Activated T-cell treated with anti-CD3 and anti-CD28 coated beads, Interleukin-2, amount 50 U/mL, for 24 hours (primary cell): ENCODE measurements at places on chromosomes 3 and 15.

DNA sequence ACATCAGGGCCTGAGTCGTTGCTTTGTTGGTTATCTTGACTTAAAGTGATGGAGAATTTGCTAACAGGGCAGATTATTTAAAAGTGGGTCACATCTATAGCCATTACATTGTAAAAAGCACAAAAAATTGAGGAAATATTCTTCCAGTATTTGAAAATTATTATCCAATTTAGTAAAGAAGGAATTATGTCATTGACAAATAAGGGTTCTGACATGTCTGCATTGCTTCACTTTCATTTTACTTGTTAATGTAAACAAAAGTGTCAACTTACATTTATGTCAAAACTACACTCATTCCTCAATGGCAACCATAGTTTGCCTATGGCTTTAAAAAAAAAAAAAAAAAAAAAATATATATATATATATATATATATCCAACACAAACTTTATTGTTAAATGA is 3.4 kb upstream of the PARP14 start:
- no peaks in the 10 kb centered on the region for H3K27me3 ChIP-seq
- no peak for DNase-seq
- no peak overlapping the region for H3K4me3 ChIP-seq

DNA sequence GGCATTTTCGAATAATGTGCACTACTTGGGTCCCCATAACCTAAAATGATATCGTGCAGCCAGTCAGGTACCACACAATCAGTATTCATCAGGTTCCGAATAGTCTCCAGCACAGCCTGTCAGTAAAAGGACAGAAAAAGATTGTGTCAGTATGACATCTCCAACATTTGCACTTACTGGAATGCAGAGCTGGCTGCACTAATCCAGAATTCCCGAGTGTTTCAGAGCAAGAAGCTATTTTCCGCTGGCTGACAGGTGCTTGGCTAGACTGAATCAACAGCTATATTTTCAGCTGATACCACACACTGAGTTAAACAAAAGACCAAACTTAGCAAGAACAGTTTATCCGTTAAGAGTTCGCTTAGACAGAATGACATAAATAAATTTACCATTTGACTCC is 68.8 kb downstream of the AQR start:
- H3K4me3 ChIP-seq = no peak overlapping the region
- H3K27ac ChIP-seq = no peak overlapping the region
- H3K27me3 ChIP-seq = no peaks in the 10 kb centered on the region
- H3K4me1 ChIP-seq = no peaks in the 10 kb centered on the region

DNA sequence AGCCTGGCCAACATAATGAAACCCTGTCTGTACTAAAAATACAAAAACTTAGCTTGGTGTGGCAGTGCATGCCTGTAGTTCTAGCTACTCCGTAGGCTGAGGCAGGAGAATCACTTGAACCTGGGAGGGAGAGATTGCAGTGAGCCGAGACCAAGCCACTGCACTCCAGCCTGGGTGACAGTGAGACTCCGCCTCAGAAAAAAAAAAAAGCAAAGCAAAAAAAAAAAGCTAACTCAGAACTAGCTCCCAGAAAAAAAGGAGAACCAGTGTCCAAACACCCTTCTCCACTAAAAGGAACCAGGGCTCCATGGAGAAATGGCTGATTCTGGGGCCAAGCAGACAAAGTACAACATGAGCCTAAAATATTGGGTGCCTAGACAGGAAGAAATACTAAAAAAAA is 16.7 kb upstream of the CRTC3 start:
- H3K27me3 ChIP-seq = no peaks in the 10 kb centered on the region
- H3K4me1 ChIP-seq = peaks cover 12% of the 10 kb centered on the region
- H3K4me3 ChIP-seq = no peak overlapping the region
- H3K27ac ChIP-seq = no peak overlapping the region
- no peak for DNase-seq
- no peaks in the 10 kb centered on the region for H3K36me3 ChIP-seq

- H3K27me3 ChIP-seq = no peaks in the 10 kb centered on the region
- no peaks in the 10 kb centered on the region for H3K36me3 ChIP-seq
- H3K4me3 ChIP-seq = no peak overlapping the region
- DNase-seq = no peak
- no peak overlapping the region for H3K27ac ChIP-seq
Measured at GRCh38 chr3:11661827-11662226, 18.1 kb upstream of the VGLL4 start.

- no peak for DNase-seq
- no peaks in the 10 kb centered on the region for H3K27me3 ChIP-seq
- no peaks in the 10 kb centered on the region for H3K4me1 ChIP-seq
- H3K36me3 ChIP-seq = no peaks in the 10 kb centered on the region
Measured at GRCh38 chr3:12817343-12817710, 20.8 kb downstream of the CAND2 start.

GRCh38 chr15:37096558-37097143 is 3.7 kb downstream of the MEIS2 start:
- H3K36me3 ChIP-seq = peaks cover 2% of the 10 kb centered on the region
- no peak overlapping the region for H3K4me3 ChIP-seq
- peaks cover 51% of the 10 kb centered on the region for H3K4me1 ChIP-seq
- DNase-seq = no peak

GRCh38 chr3:13559764-13560525 is 11.0 kb downstream of the FBLN2 start:
- H3K4me3 ChIP-seq = no peak overlapping the region
- H3K27me3 ChIP-seq = peaks cover 32% of the 10 kb centered on the region
- H3K27ac ChIP-seq = no peak overlapping the region

- DNase-seq = no peak
- H3K4me1 ChIP-seq = no peaks in the 10 kb centered on the region
Measured at GRCh38 chr3:108441518-108441917, 68.9 kb downstream of the MYH15 start.

GRCh38 chr3:182711261-182711683 is 82.0 kb upstream of the ATP11B start:
- no peak for DNase-seq
- peaks cover 5% of the 10 kb centered on the region for H3K4me1 ChIP-seq
- no peak overlapping the region for H3K27ac ChIP-seq
- H3K4me3 ChIP-seq = no peak overlapping the region
- no peaks in the 10 kb centered on the region for H3K36me3 ChIP-seq

GRCh38 chr15:100201376-100202280 is 140.1 kb downstream of the ADAMTS17 start:
- no peak overlapping the region for H3K4me3 ChIP-seq
- peaks cover 21% of the 10 kb centered on the region for H3K4me1 ChIP-seq
- no peaks in the 10 kb centered on the region for H3K27me3 ChIP-seq
- peaks cover 5% of the 10 kb centered on the region for H3K36me3 ChIP-seq
- peak; percentile 44 for DNase-seq
